ENCODE measurements at places on chromosomes 7 and 10.

- DNase-seq, result no peak
These were observed 45.2 kb downstream of the HTR5A start for GRCh38 chr7:155115288-155115687.

DNA sequence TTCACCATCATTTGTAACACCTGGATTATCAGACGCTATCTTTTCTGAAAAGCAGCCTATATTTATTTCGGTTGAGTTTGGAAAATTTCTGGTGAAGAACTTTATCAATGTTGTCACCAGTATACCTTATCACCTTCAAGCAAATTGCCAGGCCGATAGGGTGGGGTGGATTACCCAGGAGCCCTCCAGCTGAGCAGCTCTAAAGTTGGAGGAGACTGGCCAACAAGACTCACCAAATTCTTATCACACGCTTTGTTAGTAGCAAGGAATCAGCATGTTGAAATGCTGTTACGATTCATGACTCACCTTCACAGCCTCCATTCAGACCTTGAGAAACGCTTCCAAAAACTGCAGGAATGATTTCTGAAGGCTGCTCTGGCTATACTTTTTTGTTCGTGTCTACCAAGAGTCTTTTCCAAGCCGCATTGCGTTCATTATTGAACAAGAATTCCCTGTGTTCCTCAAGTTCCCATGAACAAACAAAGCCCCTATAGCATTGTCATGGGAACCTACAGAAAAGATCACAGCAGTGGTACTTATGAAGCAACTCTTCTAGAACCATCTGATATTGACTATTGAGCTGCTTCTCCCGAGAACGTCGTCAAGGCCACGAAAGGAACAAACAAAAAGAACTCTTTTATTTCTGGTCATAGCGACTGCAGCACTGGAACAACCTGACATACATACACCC lies 291.4 kb downstream of the SFMBT2 start:
- no peak for DNase-seq

DNA sequence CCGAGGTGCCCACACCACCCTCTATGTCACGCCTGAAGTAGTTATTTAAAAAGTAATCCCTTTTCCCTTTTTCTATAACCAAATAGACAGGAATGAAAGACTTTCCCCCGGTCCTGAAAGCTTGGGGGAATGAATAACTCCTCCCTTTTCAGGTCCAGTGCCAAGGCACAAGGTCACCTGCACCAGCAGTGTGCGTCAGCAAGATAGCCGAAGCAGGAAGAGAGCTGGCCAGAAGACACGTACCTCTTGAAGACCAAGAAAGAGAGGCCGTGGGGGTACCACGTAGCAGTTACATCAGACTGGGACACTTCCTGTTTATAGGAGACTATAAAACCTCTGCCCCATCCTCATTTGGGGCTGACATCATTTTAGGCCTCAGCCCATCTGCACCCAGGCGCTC lies 10.7 kb upstream of the AKR1B1 start:
- DNase-seq, result no peak

DNA sequence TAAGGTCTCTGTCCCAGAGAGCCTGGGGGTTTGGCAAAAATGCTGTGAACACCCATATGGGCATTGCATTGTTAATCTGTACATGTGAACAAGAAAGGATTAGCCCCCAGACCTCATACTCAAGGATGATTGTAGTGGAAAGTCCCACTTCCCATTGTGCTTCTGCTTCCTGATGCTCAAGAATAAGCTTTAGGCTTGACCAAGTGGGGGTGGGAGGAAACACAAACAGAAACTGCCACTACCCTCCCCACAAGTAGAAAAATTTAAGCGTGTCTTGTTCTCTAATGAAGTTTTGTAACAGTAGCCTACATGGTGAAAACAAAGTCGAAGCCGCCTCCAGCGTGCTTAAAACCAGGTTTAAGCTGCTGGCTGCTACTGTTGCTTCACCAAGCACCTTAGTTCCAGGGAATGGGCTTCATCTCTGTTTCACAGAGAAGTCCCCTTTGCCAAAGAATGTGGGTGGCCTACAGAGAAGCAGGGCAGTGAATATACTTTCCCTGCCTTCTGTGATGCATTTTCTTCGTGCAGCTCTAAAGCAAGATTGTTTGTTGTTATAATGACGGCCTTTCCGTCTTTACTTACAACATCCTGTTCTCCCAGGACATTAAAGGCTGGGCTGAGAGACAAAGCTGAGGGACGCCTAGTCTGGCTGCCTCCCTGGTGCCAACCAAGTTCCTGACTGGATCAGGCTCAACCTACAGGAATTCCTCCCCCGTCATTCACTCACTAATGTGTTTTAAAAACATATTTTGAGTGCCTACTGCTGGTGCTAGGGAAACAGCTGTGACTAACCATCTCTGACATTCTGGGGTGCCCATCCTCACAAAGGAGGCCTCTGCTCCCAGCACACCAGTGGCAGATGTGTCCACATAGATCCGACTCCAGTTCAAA lies 32.1 kb upstream of the CCSER2 start:
- no peak for DNase-seq

DNA sequence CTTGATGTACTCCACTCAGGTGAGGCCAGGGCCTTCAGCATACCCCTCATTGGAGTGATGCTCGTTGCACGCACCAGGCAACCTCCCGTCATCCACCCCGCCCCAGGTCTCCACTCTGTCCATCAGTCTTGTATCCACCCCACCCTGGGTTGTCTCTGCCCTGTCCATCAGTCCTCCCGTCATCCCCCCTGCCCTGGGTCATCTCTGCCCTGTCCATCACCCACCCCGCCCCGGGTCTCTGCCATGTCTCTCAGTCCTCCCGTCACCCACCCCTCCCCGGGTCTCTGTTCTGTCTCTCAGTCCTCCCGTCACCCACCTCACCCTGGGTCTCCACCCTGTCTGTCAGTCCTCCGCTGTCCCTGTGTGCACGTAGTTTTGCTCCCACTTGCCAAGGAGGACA lies 59.9 kb downstream of the WDR37 start:
- DNase-seq, result no peak

GRCh38 chr7:43078794-43079193 lies 33.7 kb upstream of the HECW1 start:
- no peak for DNase-seq

DNA sequence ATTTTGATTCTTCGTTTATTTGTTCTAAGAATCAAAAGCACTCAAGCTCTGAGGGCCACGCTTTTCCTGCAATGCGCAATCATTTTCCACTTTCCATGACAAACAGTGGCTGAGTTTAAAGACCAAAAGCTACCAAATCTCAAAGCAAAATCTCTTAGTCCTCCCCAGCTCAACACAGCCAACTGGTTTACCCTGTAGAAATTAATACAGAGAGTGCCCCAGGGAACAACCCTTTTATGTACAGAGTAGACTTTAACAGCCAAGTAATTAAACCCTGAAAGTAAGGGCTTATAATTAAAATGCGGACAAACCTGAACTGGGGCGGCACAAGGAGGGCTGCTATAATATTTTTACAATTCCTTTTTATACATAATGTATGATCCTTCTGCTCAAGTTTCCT lies 53.2 kb downstream of the FAM53B start:
- DNase-seq, result no peak

- peak; percentile 47 for DNase-seq
These were observed 176.0 kb upstream of the AKR1E2 start for GRCh38 chr10:4649886-4650508.

DNA sequence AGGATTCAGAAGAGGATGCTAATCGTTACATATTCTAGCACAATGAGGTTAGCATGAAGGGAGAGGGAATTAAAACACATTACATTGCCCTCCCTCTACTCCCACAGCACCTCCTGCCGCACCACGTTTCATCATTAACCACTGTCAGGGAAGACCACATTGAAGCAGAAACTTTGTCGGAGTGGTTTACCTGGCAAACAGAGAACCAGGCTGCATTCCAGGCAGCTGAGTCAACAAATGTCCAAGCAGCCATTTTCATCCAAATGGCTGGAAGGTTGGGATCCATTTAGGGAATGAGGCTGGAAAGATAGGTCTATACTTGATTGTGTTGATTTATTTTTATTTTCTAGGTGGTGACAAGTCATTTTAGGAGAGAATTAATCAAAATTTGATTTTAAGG lies 273.6 kb downstream of the DYNC1I1 start:
- no peak for DNase-seq

DNA sequence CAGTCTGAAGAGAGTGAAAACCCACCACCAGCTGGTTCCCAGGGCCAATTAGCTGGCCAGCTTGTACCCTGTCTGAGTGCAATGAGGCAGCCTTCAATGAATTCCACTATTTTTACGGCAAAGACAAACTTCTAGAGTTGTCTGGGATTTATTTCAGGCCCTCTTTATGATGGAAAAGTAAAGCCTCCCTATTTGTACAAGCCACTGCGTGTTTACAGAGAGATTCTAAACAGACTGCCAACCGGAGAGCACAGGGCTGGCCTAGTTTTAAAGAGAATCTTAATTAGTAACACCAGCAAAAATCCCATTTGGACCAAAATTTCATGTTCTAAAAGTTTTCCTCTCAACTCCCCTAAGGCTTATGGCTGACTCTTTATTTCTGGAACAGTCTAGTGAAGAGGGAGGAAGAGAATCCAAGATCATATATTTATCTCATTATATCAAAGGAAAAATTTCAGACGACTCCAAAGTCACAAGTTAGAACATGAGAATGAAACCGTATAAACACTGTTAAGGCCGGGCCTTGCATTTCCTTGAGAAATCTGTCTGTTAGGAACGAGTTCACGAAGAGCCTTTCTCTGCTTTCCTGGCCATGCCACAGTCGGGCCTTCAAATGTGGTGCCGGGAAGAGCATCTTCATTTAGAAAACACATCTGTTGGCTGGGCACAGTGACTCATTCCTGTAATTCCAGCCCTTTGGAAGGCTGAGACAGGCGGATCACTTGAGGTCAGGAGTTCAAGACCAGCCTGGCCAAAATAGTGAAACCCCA lies 724.6 kb upstream of the NRP1 start:
- DNase-seq, result no peak

- DNase-seq, result no peak
These were observed 116.4 kb upstream of the ITGB1 start for GRCh38 chr10:33074443-33074842.

GRCh38 chr7:36161996-36162395 lies 8.9 kb downstream of the EEPD1 start:
- no peak for DNase-seq

DNA sequence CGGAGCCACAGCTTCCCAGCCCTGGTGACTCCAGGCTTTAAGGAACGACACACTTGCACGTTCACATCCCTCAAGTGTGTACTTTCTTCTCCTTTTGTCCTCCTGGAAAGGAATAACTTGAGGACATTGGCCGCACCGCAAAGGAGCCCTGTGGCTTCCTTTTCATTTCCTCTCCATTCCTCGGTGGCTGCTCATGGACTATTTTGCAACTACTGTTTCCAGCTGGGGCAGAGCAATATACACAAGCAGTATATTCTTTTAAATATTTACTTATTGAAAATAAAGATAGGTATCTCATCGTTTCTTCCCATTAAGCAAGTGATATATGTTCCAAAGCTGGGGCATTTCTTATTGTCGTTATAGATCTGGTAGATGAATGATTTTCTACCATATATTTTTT lies 97.2 kb upstream of the LYZL1 start:
- DNase-seq, result no peak

GRCh38 chr7:139936760-139937310 lies 107.8 kb downstream of the TBXAS1 start:
- no peak for DNase-seq

- no peak for DNase-seq
These were observed 53.7 kb downstream of the SLC39A12 start for GRCh38 chr10:18005445-18005780.

GRCh38 chr7:48274662-48275061 lies 103.4 kb downstream of the ABCA13 start:
- no peak for DNase-seq

DNA sequence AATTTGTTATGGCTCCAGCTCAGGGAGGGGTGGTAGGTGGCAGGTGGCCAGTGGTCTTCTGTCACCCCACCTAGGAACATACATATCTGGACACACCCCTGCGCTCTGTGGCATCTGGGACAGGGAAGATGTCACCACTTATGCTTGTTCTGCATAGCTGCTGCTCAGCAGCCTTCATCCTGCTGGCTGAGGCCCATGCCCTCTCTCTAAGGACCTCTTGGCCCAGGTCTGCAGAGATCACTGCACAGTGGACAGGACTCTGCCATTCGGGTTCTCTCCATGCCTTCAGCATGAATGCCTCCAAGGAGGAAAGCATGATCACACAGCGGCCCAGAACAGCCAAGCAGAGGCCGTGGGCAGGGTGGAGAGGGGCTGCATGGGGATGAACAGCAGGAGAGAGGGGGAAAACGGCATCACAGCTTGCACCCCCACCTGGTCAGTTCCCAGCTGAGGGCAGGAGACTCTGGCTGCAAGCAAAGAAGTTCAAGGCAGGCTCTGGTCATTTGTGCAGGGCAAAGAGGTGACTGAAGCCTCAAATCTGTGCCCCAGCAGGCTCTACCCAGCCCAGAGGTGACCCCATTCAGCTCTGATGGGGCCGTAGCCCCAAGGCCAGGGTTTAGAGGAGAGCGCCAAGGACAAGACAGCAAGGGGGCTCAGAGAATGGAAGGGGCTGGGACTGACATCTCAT lies 47.8 kb upstream of the GDF10 start:
- no peak for DNase-seq

- DNase-seq, result no peak
These were observed 24.3 kb downstream of the FAM20C start for GRCh38 chr7:216360-217300.

- DNase-seq, result no peak
These were observed 25.2 kb downstream of the MET start for GRCh38 chr7:116697152-116697551.
